ENCODE measurements at places on chromosomes 6 and 20.
A peak's percentile ranks its signal among the peaks of the same experiment; 100 is the strongest.

GRCh38 chr20:6333110-6333509, 210.3 kb upstream of the FERMT1 start:
- no peak for DNase-seq

GRCh38 chr20:6094063-6094462, 28.8 kb downstream of the FERMT1 start:
- DNase-seq, result no peak

- no peak for DNase-seq
Measured at GRCh38 chr6:44271406-44271723, 1.1 kb downstream of the TMEM151B start.

DNA sequence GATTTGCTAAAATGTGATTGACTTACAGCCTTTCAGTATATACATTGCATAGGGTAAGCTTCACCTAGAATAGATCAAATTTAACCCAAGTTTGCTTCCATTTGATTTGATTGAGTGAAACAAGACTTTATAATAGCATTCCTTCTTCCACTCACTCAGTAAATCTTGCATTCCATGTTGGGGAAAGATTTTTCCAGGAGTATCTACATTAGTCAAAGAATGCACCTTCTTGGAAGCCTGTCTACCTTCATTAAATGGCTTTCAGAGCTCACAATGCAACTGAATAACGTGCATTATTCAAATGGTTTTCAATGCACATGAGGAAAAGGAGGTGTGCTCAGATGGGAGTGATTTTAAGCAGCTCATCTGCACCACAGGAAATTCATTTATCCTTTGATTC, 38.3 kb upstream of the TSHZ2 start:
- DNase-seq, result no peak

DNA sequence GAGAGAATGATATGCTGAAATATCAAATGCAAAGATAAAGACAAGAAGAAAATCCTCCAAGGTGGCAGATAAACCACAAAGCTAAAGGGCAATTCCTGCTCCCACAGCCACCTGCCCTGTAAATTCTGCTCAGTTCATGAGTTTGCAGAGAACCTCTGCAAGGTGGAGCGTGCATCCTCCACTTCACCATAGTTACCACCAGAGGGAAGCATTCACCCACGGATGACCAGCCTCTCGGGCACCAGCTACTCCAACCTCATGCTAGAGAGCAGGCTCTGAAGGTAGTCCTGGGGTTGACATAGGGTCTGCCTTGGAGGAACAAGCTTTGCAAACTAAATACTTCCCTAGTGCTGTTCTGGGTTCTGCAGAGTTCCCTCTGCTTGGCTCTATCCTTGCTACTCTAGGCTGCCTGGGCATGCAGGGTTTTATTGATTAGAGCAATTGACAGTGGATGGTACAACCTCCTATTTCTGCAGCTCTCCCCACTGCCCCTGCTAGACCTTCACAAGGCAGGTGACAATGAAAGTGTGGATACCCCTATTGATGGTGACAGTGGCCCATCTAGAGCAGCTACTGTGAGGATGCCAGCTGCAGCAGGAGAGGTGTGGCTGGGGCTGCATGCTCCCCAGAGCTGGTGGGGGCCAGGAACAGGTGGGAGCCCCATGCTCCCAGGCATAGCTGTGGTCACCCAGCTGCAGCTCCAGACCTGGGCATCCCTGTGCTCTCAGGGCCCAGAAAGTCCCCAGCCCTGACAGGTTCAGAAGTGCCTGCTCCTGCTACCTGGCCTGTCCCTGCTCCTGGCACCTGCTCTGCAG, 51.1 kb downstream of the GGTLC1 start:
- DNase-seq, result peak; percentile 36

DNA sequence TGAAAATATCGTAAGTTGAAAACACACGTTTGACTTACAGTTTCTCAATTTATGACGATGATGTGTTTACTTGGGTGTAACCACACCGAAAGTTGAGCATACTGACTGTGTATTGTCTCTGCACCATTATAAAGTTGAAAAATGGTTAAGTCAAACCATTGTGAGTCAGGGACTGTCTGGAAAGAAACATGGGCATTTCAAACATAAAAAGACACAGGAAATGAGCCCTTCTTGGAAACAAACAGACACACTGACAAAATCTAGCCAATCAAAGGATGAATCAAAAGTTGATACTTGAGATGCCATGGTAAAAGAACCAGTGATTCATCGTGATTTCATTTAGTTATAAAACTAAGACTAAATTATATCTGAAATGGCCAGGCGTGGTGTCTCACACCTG, 5.3 kb downstream of the POPDC3 start:
- DNase-seq, result no peak

- no peak for DNase-seq
Measured at GRCh38 chr6:102398788-102399390, 1005.4 kb downstream of the GRIK2 start.

GRCh38 chr6:152233547-152234320, 403.4 kb downstream of the SYNE1 start:
- no peak for DNase-seq

DNA sequence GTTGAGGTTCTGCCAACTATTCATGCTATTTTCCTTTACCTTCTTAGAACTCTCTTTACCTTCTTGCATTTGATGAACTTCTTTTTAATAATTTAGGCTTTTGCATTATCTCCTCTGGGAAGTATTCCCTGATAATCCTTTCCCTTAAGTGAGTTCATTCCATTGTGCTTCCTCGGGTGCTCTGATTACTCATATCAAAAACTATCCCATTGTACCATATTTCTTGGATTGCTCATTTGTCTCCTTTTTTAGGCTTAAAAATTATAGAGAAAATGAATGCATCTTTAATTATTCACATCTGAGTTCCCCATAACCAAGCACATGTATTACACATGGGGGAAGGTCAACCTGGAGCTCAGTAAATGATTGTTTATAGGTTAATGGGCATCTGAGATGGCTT, 2.5 kb downstream of the CALHM4 start:
- no peak for DNase-seq

DNA sequence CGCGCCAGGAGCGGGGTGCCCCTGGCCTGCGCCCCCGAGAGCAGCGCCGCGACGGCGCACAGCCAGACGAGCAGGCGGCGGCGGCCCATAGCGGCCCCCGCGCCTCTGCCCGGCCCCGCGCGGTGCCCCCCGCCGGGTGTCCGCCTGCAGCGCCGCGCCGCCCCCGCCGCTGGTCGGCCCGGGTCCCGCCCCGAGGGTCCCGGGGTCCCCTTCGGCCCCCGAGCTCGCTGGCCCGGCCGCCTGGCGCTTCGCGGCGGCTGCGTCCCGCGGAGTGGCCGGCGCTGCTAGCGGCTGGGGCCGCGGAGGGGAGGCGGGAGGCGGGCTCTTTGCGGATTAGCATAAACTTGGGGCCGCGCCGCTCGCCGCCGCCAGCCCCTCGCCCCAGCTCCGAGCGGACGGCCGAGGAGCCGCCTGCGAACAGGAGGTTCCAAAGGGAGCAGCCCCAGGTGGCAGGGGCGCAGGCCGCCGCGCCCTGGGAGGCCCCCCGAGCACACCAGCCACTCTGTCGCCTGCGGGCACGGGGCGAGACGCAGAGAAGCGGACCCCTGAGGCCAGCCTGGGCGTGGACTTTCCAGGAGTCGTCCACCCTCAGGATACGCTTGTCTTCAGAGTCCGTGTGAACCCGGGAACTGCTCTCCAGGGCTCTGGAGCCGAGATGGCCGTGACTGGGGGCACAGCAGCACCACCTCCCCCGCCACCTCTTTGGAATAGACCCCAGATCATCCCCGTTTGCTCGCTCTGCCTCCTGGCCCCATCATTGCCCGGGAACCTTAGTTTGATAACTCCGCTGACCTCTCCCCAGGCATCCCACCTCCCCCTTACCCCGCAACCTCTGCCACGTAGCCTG, at the start of gene EMILIN3:
Gene EMILIN3, minus strand, starts transcription at position 273 of the 847 bp plus-strand sequence. Its CDS starts 184 bp downstream, at position 89.
- DNase-seq, result no peak

DNA sequence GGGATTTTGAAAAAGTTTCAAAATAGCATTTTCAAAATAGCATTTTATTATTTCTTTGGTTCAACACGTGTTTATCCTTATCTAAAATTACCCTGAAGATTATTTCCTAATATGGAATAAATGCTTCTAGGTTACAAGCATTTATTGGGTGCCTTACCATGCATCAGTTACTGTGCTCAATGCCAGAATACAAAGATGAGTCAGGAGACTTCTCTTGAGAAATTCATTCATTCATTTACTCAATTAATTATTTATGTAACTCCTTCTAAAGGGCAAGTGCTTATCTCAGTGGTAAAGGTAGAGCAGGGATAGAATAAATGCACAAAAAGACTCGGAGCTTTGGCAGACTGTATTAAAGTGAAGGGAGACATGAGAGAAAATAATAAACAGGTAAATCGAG, 150.1 kb upstream of the PDE7B start:
- no peak for DNase-seq

- DNase-seq, result no peak
Measured at GRCh38 chr6:149032599-149033405, 284.7 kb upstream of the TAB2 start.

GRCh38 chr20:14634665-14635064, 297.3 kb upstream of the FLRT3 start:
- DNase-seq, result no peak

DNA sequence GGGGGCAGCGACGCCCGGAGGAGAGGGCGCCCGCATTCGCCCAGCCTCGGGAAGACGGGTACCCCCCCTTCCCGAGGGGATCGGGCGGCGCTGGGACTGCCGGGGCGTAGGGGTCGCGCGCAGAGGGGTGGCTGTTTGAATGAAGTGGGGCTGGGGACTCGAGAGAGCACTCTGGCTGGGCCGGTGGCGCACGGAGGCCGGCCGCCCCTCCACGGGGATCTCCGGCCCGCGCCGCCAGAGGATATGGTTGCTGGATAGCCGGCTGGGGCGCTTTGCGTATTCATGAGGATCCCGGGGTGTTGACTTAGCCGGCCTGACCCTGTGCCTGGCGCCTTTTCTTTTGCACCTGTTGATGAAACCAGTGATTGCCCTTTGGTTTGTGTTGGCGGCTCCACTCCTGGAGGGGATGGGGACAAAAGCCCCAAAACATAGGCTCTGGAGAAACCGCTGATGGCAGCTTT, 469 bp downstream of the SYNJ2 start:
- DNase-seq, result no peak

DNA sequence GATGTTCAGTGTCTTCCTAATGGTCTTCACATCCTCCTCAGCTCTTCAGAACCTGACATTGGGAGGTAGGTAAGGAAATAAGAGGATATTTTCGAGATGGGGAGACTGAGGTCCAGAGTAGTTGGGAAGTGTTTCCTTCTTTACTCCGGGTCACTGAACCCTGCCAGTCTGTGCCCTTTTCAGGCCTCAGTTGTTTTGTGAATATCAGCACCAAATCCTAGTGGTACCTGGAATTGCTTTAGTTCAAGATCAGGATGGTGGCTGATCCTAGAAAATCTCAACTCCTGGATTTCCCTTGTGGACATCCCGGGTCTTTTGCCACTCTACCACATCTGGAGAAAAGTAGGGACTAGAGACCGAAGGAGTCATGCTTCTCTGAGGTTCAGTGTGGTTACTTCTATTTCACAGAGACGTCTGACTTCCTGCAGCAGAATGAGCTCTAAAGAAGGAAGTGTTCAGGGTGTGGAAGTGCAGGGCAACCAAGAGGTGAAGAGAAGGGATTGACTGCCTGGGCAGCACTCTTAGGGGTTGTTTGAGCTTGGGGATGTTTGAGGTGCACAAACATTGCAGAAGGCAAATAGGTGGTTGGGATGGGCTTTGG, 995 bp downstream of the STK4 start:
- DNase-seq, result no peak

- DNase-seq, result peak; percentile 65
Measured at GRCh38 chr6:111642463-111643158, 36.9 kb upstream of the TRAF3IP2 start.

DNA sequence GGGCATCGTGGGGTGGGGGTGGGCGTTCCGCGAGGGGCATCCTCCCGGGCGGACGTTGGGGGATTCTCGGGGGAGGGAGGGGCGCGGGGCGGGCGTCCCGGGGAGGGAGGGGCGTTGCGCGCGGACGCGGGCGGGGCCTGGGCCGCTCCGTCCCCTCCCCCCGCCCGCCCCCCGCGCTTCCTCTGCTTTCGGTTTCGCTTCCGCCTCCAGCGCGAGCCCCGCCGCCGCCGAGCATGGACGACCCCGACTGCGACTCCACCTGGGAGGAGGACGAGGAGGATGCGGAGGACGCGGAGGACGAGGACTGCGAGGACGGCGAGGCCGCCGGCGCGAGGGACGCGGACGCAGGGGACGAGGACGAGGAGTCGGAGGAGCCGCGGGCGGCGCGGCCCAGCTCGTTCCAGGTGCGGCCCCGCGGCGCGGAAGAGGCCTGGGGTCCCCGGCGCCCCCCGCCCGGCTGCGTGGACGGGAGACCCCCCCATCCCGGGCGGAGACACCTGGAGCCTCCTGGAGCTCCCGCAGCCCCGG, at the start of gene OGFR:
Gene OGFR, plus strand, starts transcription at position 209 of the 528 bp plus-strand sequence. Its CDS starts 25 bp downstream, at position 234.
- DNase-seq, result peak; percentile 75

DNA sequence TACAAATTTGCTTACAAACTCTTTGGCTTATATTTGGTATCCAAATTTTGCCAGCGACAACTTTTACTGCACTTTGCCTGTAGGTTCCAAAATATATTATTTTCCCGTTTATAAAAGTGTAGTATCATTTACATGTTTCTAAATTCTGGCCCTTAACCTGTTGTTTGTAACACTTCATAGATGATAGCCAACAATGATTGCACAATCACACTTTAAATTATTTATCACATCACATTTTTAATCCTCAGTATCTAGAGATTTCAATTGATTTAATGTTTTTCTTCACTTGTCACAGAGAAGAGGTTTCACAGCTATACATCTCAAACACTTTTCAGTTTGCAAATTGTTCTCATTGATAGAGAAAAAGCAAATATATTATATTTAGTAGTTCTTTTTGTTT, 1151.2 kb upstream of the EYS start:
- no peak for DNase-seq

GRCh38 chr6:46366190-46366900, 124.9 kb downstream of the RCAN2 start:
- DNase-seq, result no peak

- DNase-seq, result no peak
Measured at GRCh38 chr6:150119173-150119572, 23.7 kb upstream of the PPP1R14C start.

GRCh38 chr6:157790548-157791160, 32.4 kb upstream of the SNX9 start:
- DNase-seq, result no peak

- no peak for DNase-seq
Measured at GRCh38 chr6:163513570-163514166, 99.2 kb downstream of the QKI start.

- no peak for DNase-seq
Measured at GRCh38 chr6:36386495-36387439, 702 bp downstream of the ETV7 start.

- DNase-seq, result no peak
Measured at GRCh38 chr6:43630980-43631619, 2.0 kb upstream of the GTPBP2 start.

DNA sequence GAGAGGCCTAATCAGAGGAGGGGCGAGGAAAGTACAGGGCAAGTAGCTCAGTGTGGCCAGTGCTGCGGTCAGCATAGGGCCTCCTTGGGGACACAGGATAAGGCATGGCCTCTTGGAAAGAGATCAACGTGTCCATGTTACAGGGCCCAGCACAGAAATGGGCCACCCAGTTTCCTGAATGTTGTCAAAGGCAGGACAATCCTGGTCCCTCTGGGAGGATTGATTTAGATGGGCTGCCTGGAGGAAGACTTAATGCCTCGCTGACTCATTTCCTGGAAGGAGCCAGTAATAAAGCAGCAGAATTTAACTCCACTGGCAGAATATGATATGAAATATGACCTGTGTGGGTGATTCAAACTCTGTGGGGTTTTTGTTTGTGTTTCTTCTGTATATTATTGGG, 16.6 kb downstream of the DDO start:
- no peak for DNase-seq

Data from left ventricle myocardium inferior (tissue), 1 donor.